ENCODE measurements at places on chromosomes 2 and 18.

DNA sequence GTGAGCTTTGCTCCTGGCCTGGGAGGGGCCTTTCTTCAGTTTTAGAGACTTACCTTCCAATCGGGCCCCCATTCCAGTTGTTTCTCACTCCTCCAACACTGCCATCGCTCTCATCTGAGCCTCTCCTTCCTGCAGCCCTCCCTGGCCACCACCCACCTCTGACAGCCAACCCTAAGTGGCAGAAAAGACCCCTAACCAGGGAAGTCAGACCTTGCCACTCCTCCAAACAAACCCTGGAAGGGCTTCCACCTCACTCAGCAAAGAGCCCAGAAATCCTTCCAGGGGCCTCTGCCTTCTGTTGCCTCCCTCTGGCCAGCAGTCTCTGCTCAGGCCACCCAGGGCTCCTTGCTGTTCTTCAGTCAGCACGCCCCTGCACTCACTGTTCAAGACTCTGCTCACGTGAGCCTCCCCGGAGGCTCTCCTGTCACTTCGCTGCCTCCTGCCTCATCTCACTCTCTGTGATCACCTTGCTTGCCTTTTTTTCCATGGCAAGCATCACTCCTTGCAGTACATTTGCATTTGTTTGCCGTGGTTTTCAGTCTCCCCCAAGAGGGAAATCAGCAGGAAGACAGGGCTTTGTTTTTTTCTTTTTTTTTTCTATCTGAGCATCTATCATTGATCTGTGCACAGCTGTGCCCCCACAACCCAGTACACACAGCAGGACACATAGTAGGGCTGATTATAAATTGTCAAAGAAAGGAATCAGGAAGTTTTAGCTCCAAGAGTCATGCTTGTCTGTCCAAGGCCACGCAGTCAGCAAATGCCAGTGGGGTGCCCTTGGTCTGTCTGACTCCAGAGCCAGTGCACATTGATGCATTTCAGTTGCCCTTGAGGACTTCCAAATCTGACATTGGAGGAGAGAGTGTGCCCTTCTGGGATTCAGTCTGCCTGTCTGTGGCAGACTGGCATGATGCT, 83.9 kb downstream of the INHBB start:
- no peaks in the 10 kb centered on the region for H3K27me3 ChIP-seq
- H3K4me3 ChIP-seq: no peak overlapping the region
- no peaks in the 10 kb centered on the region for H3K4me1 ChIP-seq

DNA sequence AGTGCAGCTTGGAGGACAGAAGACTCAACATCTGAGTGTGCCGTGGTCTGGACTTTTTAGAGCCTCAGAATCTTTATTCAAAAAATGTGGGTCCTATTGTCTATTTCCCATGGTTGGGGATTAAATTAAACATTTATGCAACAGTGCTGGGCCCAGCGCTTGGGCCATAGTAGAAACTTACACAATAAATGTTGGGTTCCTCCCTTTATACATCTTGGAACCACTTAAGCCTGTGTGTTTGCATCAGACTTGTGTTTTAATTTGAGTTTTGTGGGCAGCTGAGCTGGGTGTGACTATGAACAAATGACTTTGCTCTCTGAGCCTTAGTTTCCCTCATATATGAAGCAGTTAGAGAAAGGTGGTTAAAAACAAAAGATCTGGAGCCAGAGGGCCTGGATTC, 56.6 kb downstream of the THNSL2 start:
- DNase-seq: no peak
- H3K27ac ChIP-seq: no peak overlapping the region
- H3K36me3 ChIP-seq: no peaks in the 10 kb centered on the region
- no peak overlapping the region for H3K4me3 ChIP-seq
- no peaks in the 10 kb centered on the region for H3K27me3 ChIP-seq

GRCh38 chr18:13372531-13372951, 154.0 kb downstream of the LDLRAD4 start:
- H3K27me3 ChIP-seq: no peaks in the 10 kb centered on the region
- H3K4me1 ChIP-seq: peaks cover 20% of the 10 kb centered on the region
- DNase-seq: no peak
- no peaks in the 10 kb centered on the region for H3K36me3 ChIP-seq

GRCh38 chr2:187527262-187527661, 27.0 kb downstream of the TFPI start:
- no peak for DNase-seq
- H3K36me3 ChIP-seq: no peaks in the 10 kb centered on the region
- H3K27ac ChIP-seq: peak overlapping the region; percentile 33
- H3K4me1 ChIP-seq: peaks cover 9% of the 10 kb centered on the region
- no peak overlapping the region for H3K4me3 ChIP-seq
- H3K27me3 ChIP-seq: no peaks in the 10 kb centered on the region

DNA sequence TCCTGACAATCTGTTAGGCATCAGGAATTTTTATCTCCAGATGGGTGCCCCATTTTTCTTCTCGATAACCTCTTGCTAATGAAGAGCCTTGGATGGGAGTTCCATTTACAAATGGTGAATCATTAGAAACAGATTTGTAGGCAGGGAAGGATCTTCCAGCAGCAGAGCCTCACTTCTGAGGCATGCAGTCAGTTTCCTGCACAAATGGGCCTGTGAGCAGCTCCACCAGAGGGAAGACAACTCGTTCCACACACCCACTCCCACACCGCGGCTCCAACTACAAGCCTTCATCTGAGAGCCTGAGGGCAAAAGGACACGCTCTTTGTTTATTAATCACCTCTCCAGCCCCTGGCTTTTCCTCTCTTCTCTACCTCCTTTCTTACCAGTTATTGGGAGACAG, 108.5 kb downstream of the CTAGE1 start:
- DNase-seq: no peak
- H3K4me3 ChIP-seq: no peak overlapping the region
- H3K27ac ChIP-seq: no peak overlapping the region
- H3K36me3 ChIP-seq: no peaks in the 10 kb centered on the region
- peaks cover 2% of the 10 kb centered on the region for H3K27me3 ChIP-seq
